Thoracic aorta (tissue), 2 donors: ENCODE measurements at places on chromosomes 11 and 22. TPM values are rescaled to one million over a fixed set of nuclear protein-coding genes. Genes with fewer than 3 reads are reported as not detected.

DNA sequence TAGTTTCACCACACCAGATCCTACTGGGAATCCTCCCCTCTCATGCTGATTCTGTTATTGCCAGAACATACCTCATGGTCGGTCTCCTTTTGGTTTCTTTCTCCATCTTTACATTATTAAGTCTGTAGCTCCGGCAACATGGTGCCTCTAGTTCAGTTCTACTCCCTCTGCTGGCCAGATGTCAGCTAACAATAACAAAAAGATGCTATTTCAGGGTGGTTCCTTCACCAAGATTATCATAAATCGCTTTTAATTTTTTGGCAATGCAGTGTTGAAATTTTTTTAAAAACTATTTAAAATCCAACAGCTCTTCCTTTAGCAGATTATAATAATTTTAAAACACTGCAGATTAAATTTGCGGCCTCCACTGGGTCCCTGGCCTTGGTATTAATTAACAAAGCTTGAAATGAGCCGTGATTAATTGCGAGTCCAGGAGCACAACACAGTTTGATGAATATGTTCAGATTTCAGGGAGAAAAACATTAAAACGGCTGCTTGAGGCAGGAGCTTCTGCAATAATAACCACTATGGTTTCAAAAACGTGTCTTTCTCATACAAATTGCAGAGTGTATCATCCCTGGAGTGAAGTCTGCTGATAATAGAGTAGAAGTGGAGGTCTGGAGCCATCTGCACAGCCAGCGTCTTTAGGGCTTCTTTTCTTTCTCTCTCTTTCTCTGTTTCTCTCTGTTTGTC is 492.9 kb upstream of the KIRREL3 start:
- DNase-seq = no peak
- H3K27me3 ChIP-seq = no peaks in the 10 kb centered on the region
- H3K36me3 ChIP-seq = no peaks in the 10 kb centered on the region
- H3K27ac ChIP-seq = no peak overlapping the region

- no peak for DNase-seq
- no peaks in the 10 kb centered on the region for H3K27me3 ChIP-seq
- peak overlapping the region; percentile 78 for H3K4me3 ChIP-seq
Measured at GRCh38 chr22:31211482-31211861, 626 bp upstream of the LIMK2 start.

DNA sequence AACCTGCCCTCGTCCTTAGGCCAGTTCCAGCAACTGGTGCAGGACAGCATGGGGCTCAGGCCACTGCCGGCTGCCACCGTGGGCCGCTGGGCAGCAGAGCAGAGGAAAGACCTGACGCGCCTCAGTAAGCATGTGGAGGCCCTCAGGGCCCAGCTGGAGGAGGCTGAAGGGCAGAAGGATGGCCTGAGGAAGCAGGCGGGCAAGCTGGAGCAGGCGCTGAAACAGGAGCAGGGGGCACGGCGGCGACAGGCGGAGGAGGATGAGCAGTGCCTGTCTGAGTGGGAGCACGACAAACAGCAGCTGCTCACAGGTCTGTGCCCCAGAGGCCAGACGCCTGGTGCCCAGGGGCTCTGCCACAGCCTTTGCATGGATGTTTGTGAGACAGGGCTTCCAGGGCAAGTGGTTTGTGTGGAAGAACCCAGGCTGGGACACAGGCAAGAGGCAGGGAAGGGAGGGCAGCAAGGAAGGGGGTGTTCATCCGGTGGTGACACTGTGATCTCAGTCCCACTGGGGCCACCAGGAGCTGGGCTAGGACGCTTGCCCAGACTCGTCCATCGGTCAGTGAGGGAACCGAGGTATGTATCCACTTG is 13.9 kb downstream of the CCDC157 start:
- no peak overlapping the region for H3K27ac ChIP-seq
- no peaks in the 10 kb centered on the region for H3K36me3 ChIP-seq
- DNase-seq = no peak
- H3K4me1 ChIP-seq = no peaks in the 10 kb centered on the region
- no peaks in the 10 kb centered on the region for H3K27me3 ChIP-seq

DNA sequence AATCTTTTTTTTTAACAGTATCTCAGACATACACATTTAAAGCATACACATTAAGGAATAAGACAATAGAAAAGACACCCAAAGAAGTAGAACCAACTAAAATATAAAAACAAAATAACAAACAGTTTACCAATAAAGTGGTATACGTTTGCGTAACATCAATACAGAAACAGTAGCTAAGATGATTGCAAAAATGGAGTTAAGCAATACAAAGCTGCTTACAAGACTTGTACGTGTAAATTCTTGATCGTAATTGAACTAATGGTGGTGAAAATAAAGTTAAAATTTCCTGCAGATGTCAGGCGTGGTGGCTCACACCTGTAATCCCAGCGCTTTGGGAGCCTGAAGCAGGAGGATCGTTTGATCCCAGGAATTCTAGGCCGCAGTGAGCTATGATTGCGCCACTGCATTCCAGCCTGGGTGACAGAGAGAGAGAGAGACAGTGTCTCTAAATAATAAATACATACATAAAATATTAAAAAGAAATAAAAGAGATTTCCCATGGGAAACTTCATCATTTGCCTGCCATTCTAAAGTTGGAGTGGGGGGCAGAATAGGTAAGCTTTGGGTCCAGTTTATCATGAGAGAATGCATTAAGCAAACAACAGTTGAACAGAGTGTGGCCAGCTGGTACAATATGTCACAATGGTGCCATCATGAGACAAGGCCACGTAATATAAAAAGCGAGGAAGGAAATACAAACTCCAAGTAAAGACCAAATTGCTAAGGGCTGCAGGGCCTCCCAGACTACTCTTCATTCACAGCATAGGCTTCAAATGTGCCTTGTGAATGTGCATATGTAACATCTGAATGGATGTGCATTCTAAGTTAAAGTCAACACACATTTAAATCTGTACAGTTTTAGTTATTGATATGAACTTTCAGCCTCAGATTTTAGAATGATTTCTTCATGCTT is 38.9 kb upstream of the EED start:
- no peaks in the 10 kb centered on the region for H3K4me1 ChIP-seq
- H3K4me3 ChIP-seq = no peak overlapping the region
- no peak for DNase-seq
- no peaks in the 10 kb centered on the region for H3K36me3 ChIP-seq
- no peaks in the 10 kb centered on the region for H3K27me3 ChIP-seq

DNA sequence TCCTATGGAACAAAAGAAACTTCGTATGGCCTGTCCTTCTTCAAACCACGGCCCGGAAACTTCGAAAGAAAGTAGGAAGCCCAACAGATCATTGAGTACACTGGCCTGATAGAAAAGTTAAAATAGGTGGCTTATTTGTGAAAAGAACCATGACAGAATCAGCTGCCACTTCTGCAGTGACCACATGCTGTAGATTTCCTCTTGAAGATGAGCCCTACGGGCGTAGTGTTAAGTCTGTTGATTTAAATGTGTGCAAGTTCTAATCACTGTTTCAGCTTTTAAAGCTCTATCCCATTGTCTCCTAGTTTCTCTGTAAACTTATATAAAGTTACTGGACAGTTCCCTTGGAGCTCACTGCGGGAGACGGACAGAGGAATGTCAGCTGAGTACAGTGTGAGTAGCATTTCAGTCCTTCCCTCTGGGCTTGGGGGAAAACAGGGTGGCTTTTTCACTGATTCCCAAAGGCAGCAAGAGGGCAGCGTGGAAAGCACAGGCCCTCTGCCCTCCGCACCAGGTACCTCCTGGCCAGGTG is 17.8 kb downstream of the SAMM50 start:
- no peak overlapping the region for H3K27ac ChIP-seq
- H3K36me3 ChIP-seq = peaks cover 47% of the 10 kb centered on the region
- no peak for DNase-seq
- no peaks in the 10 kb centered on the region for H3K27me3 ChIP-seq
- H3K4me1 ChIP-seq = no peaks in the 10 kb centered on the region
- H3K4me3 ChIP-seq = no peak overlapping the region

GRCh38 chr22:36191106-36191836 is 10.3 kb downstream of the APOL4 start:
- peaks cover 4% of the 10 kb centered on the region for H3K4me1 ChIP-seq
- no peak overlapping the region for H3K27ac ChIP-seq
- H3K36me3 ChIP-seq = no peaks in the 10 kb centered on the region
- H3K27me3 ChIP-seq = no peaks in the 10 kb centered on the region

DNA sequence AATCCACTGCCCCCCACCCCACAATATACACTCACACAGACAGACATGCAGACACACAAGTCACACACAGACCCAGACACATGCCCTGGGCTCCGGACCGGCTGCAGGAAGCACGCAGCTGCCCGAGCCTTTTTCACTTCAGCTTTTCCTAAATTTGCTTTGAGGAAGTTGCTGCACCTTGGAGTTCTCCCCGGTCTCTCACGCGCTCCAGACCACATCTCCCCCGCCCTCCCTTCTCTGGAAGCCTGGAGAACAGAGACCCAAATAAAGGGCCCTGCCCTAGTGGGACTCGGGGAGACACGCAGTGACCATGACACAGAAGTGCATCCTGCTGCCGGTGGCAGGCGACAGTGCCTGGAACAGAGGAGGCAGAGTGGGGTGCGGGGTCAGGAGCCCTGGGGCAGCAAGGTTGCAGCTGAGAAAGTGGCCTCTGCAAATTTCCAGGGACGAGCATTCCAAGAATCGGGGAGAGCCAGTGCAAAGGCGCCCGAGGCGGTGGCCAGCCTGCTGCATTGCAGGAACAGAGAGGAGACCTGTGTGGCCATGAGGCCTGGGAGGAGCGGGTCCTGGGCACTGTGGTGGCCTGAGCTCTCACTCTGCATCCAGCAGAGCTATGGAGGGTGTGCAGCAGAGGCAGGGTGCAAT is 19.1 kb downstream of the RPL3 start:
- H3K4me3 ChIP-seq = peak overlapping the region; percentile 59
- DNase-seq = no peak
- peaks cover 30% of the 10 kb centered on the region for H3K4me1 ChIP-seq
- H3K36me3 ChIP-seq = no peaks in the 10 kb centered on the region
- H3K27ac ChIP-seq = peak overlapping the region; percentile 37

DNA sequence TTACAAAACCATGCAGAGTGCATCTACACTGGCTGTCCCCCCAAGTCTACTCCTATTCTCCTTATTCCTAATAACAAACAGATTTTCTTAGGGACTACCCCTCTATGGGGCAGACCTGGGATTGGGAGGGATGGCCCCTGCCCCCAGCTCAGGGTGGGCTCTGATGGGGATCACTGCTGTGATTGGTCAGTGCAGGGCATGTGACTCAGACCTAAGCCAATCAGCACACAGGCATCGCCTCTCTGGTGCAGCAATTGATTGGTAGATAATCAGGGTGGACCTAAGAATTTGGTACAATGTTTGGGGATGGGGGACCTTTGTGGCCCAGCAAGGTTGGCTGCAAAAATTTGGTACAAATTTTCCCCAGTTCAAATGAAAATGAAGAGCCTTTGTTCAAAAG is 57.2 kb upstream of the SHANK2 start:
- no peak overlapping the region for H3K27ac ChIP-seq
- H3K4me1 ChIP-seq = no peaks in the 10 kb centered on the region
- H3K27me3 ChIP-seq = no peaks in the 10 kb centered on the region
- H3K4me3 ChIP-seq = no peak overlapping the region
- DNase-seq = no peak

DNA sequence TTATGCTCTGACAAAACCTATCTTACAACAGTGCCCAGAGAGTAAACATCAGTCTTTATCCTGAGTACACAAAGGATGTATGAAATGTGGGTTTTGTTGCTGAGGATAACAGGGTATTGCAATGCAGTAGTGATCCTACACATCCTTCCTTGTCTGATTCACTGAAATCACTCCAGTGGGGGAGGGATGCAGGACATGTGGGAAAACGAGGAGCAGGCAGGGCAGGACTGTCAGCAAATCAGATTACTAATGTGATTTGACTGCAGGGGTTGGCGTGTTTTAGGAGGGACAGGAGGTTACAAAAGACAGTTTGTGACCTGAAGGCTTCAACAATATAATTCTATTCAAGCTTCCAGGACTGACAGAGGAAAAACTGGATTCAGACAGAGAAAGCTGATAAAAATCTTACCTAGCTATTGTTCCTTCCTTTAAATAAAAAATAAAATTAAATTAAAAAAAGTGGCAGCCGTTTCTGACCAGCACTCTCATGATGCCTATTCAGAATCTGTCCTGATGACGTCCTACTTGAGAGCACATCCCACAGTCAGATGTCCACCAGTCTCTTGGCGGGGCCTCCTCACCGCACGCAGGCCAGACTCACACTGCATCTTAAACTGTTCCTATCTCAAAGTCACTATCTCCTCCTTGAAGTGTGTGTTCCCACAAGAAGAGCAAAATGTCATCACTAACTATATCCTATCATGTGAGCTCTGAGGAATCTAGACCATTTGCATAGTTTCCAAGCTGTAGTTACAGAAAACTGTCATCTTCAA is 50.6 kb upstream of the MN1 start:
- no peaks in the 10 kb centered on the region for H3K27me3 ChIP-seq
- DNase-seq = no peak
- peaks cover 9% of the 10 kb centered on the region for H3K4me1 ChIP-seq
- H3K36me3 ChIP-seq = peaks cover 32% of the 10 kb centered on the region
- no peak overlapping the region for H3K4me3 ChIP-seq

Gene CLDN25
- not detected for total RNA-seq

Gene PRR33
- total RNA-seq = not detected

Gene P2RY6
- total RNA-seq = 7.7 TPM

Gene OR10D3
- not detected for total RNA-seq

Gene PAK1
- total RNA-seq = 48.3 TPM
